Lung (tissue), 17 donors: ENCODE measurements at places on chromosomes 1 and 21.
A peak's percentile ranks its signal among the peaks of the same experiment; 100 is the strongest.

GRCh38 chr1:24155011-24155782 lies 12.3 kb upstream of the IL22RA1 start:
- DNase-seq, result no peak

DNA sequence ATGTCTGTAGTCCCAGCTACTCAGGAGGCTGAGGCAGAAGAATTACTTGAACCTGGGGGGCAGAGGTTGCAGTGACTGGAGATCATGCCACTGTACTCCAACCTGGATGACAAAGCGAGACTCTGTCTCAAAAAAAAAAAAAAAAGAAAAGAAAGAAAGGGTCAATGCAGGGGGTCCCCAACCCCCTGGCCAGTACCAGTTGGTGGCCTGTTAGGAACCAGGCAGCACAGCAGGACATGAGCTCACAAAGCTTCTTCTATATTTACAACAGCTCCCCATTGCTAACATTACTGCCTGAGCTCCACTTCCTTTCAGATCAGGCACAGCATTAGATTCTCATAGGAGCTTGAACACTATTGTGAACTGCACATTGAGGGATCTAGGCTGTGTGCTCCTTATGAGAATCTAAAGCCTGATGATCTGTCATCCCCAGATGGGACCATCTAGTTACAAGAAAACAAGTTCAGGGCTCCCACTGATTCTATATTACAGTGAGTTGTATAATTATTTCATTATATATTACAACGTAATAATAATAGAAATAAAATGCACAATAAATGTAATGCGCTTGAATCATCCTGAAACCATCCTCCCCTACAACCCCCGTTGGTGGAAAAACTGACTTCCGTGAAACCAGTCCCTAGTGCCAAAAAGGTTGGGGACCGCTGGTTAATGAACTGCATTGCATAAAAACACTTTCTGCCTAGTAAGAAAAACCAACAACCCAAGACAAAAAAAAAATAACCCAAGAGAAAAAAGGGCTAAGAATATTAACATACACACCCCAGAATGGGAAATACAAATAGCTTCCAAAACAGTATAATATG lies 2.8 kb downstream of the ZBTB8OS start:
- no peak for DNase-seq

DNA sequence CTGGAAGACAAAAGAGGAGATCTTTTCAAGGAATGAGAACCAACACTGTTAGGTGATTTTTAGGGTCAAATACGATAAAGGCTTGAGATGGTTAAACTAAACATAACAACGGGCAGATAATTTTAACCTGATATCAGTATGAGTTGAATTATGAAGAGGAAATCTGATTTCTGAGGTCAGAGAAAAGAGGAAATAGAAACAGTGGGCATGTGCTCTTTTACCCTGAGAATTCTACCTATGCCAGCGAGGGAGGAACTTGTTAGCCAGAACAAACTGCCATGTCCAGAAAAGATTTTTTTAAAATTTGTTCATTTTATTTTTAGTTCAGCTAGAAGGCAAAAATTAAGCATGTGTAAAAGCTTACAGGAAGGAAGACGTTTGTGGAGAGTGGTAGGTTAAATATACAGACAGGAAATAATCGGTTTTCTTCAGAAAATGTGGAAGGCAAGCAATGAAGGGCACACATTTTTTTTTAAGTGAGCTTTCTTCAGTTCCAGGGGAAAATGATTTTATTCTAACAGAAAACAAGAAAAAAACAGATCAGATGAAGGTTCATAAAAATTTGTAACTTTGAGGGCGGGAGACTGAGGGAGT lies 1745.3 kb downstream of the MRPL39 start:
- DNase-seq, result no peak

DNA sequence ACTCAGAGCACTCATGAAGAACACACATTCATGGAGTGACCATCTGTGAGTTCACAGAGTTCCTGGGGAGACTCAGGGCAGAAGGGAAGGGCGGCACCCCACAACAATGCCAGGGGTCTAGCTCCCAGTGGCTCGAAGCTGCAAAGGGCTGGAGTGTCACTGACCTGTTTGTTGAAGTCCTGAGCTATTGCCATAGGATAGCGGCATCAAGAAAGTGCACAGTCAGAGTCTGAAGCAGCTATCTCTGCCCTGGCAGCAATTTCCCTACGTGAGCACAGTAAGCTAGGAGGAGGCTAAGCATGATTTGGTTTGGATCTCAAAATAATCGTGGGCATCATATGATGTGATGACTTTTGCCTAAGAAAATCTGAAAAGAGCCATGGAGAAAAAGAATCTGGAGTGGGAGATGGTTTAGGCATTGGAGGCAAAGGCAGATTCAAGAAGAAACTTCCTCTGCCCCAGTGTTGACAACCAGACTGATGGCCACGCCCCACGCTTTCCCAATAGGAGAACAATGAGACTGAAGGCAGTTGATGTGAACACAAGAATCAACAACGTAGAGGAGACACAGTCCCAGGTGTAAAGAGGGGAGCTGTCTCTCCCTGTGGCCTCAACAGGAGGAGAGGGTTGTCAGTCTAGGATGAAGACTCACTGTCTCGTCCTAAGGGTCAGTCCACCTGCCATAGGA lies 100.0 kb upstream of the SLC25A33 start:
- no peak for DNase-seq

GRCh38 chr1:17587693-17588047 lies 48.2 kb downstream of the ARHGEF10L start:
- peak; percentile 79 for DNase-seq

DNA sequence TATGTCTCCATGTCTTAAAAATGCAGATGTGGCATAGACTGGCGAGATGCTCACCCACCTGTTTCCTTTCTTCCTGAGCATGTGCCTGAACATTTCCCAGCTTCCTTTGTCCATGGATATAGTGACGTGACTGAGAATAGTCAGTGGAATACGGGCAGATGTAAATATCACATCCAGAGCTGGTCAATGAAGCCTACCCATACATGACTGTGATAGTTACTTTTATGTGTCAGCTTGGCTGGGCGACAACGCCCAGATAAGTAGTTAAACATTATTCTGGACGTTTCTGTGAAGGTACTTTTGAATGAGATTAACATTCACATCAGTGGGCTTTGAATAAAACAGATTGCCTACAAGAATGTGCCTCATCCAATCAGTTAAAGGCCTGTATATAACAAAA lies 135.7 kb downstream of the RGS7 start:
- DNase-seq, result no peak

DNA sequence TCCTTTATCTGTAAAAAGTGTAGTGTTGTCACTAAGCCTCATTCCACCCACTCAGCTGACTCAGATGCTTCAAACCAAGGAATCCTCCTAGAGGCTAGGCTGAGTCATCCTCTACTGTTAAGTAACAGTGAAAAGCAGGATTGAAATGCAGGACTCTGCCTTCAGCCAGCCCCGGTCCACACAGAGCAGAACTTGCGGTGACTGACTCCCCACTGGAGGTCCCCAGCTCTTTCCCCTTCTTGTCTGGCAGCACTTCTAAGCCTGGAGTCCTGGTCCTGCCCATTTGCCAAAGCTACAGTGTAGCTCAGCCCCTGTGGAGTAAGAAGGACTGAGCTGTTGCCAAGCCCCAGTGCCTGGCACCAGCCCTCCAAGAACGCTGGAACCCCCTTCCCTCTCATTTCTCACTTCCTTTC lies 1.7 kb downstream of the RAB7B start:
- DNase-seq, result no peak

- DNase-seq, result no peak
Observed at GRCh38 chr1:22247527-22248245, 104.8 kb upstream of the WNT4 start.

GRCh38 chr1:82042306-82043060 lies 241.7 kb downstream of the ADGRL2 start:
- DNase-seq, result no peak

- DNase-seq, result no peak
Observed at GRCh38 chr1:31230378-31230777, 9.3 kb downstream of the NKAIN1 start.

GRCh38 chr1:32215629-32216480 lies 6.3 kb downstream of the TMEM234 start:
- peak; percentile 64 for DNase-seq

GRCh38 chr1:21930629-21931170 lies 6.4 kb downstream of the HSPG2 start:
- no peak for DNase-seq

DNA sequence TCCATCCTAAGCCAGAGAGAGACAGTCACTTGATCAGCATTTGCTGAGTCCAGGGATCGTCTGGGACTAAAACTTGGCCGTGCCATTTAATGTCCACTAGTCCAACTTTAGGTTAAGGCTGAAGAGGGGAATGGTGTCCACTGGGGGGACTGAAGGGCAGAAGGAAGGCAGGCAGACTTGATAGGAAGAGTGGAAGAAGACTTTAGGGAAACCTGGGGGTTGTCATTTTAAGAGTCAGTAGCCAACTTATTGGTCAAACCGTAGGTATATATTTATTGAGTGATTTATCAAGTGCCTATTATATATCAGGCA lies 1.3 kb upstream of the LMOD1 start:
- DNase-seq, result no peak

DNA sequence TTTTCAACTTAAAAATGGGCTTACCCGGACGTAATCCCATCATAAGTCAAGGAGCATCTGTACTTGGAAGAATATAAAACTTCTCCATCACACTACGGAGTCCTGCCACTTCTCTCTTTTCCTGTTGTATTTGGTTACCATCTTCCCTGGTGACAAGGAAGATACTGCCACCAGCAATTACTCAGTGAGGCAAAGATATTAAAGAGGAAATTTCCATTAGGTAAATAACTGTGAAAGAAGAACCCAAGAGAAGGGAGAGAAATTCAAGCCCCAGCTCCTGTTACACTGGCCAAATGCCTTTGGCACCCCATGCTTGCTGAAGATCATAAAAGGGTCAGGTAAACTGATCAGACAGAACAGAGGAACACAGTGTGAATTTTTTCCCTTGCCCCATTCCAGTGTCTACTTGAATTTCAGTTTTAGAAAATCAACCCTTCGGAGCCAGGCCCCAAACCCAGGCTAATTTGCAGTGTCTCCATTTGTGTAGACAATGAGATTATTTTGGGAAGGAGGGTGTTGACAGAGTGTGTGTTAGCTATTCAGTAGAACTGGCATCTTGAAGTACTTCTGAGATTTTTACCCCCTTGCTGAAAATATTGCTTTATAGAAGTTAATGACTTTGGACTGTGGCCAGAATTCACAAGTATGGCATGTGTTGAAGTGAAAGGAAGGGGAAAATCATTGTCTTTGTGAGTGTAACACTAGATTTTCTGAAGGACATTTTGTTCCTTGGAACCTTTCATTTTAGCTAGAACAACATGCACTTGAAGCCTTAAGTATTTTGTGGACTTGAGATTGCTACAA lies 167.1 kb downstream of the DHRS3 start:
- DNase-seq, result peak; percentile 80

DNA sequence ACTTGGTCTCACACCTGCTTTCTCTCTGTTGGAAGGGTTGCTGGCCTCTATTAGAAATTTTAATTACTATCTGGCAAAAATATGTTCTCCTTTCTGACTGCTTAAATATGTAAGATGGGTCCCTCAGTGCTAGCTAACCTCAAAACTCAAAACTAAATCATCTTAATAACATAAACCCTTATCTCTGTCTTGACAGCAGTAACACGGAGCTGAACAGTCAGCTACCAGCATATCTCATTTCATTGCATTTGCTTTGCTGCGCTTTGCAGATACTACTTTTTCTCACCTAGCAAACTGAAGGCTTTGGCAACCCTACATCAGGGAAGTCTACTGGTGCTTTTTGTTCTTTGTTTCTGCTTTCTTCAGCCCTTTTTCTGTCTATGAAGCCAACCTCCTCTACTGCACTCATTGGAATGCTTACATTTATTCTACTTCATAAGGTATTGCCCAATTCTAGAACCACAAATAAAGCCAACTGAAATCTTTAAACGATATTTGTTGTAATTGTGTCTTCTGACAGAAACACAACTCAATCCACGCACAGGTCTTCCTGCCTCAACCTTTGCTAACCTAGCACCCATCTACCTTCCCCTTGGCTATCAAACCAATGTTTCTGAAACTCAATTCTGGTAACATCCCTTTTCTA lies 95.6 kb downstream of the RERE start:
- no peak for DNase-seq

DNA sequence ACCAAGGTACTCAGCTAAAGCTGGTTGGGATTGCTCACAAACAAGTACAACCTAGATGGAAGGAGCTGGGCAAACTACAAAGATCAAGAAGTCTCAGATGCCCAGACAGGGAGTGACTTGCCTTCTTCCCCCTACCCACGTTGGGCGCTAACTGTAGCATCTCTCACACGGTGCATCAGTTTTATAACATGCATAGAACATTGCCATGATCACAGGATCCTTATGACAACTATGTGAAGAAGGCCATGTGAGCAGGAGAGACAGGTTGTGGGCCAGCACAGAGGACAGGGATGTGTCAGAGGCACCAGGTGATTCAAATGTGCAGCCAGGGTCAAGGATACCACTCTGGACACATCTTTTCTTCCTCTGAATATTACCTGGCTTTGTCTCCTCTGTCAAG lies 28.3 kb upstream of the CYP4B1 start:
- DNase-seq, result no peak

- DNase-seq, result no peak
Observed at GRCh38 chr21:34702341-34703170, 33.8 kb downstream of the CLIC6 start.

GRCh38 chr1:19390166-19390850 lies 78.2 kb downstream of the SLC66A1 start:
- peak; percentile 82 for DNase-seq

DNA sequence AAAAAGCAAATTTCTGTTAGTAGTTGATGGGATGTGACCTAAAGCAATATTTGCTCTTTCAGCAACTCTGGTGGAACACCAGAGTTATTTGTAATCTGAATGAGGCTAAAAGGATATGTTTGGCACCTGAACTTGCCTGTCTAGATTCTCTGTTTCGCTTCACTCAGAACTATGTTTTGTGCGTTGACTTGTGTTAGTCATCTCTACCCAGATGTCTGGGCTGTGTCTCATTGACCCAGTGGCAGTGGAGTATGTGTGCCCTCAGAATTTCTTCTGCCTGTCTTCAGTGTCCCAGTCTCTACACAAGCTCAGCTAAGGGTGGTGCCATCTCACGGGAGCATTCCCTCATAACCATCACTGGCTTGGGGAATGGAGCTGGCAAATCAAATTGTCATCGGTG lies 13.9 kb downstream of the KCNK1 start:
- DNase-seq, result no peak

DNA sequence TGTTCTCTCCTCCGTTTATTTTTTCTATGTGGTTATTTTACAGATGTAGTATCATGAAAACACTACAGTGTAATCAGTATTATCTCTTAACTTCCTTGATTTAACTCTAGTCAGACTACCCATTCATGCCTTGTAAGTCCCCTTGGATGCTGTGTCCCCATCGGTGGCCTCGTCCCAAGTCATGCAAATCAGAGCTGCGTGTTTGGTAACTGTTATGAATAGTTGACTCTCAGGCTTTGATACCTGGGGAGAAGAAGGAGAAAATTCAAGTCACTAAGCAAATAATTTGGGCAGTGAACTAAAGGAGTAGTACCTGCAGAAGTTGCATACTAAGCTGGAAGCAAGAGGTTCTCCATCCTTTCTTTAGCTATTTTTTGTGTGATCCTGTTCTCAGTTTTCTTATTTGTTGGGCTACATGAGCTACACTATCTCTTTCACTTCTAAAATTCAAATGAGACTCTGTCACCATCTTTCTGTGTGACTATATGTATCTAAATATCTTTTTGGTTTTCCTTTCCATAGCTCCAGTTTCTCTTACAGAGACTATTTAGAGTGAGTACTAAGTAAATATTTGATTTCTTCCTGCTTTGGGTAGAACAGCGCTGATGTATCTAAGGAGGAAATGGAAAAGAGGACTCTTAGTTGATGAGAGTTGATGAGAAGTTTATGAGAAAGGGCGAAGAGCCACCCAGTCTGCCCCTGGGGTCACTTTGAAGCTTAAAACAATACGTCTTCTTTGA lies 50.9 kb downstream of the VANGL2 start:
- DNase-seq, result no peak

- no peak for DNase-seq
Observed at GRCh38 chr1:67777440-67777839, 55.8 kb downstream of the GNG12 start.
